ENCODE measurements at places on chromosomes 6 and 20.

GRCh38 chr6:125285936-125286335 is 15.8 kb downstream of the HDDC2 start:
- DNase-seq = no peak

GRCh38 chr20:21191839-21192238 is 66.0 kb downstream of the KIZ start:
- DNase-seq = no peak

DNA sequence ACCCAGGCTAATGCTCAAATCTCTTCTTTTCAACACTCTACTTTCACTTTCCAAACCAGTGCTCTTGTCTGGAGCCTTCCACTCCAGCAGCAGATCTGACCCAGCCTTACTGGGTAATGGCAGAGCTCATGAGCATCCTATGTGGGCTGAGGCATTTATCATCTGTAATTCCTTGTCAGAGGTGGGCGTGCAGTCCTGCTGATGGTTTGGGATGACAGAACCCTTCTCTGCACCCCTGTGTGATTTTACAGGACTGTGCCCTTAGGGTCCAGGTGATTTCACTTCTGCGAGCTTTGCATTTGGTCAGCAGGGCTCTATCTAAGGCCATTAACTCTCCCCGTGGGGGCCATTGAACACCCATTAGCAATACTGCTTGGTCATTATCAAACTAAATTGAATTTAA is 55.4 kb downstream of the LAMA4 start:
- no peak for DNase-seq

DNA sequence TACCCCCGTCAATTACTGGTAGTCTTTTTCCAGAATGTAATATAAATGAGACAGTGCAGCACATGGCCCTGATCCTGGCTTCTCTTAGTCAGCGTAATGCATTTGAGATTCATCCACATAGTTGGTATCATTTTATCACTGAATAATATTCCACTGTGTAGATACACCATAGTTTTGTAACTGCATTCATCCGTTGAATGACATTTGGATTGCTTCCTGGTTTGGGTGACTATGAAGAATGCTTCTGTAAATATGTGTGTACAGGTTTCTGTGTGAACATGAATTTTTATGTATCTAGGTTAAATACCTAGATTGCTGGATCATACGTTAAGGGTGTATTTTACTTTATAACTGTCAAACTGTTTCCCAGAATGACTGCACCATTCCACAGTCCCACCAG is 62.6 kb upstream of the STMND1 start:
- DNase-seq = no peak

DNA sequence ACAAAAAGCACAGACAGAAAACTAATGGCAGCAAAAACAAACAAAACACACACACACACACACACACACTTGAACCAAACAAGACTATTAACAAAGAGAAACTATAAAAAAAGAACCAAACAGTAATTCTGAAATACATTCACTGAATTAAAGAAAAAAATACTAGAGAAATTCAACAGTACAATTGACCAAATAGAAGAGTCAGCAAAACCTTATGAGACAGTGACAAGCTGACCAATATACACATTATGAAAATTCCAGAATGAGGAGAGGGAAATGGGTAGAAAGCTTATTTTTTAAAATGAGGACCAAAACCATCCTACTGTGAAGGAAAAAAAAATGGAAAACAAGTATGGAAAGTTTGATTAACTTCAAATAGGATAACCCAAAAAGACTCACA is 212.2 kb upstream of the BTBD3 start:
- DNase-seq = no peak

- no peak for DNase-seq
Measured at GRCh38 chr20:21739161-21739560, 33.7 kb downstream of the PAX1 start.

- DNase-seq = no peak
Measured at GRCh38 chr6:130019326-130020072, 1.1 kb downstream of the L3MBTL3 start.

DNA sequence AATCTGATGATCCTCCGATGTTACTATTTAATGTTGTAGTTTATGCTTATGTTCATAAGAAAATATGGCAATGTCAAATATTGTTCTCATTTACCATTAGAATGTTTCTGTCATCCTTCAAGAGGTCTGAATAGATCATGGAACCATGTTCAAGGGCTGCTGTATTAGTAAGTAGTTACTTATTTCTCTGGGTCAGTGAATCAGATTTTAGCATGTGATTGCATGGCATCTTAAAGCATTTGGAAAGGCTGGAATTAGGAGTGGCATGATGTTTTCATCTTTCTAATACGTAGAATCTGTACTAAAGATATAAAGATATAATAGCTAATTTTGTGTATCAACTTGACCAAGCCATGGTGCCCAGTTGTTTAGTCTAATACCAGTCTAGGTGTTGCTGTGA is 40.5 kb upstream of the NKX2-4 start:
- DNase-seq = no peak

DNA sequence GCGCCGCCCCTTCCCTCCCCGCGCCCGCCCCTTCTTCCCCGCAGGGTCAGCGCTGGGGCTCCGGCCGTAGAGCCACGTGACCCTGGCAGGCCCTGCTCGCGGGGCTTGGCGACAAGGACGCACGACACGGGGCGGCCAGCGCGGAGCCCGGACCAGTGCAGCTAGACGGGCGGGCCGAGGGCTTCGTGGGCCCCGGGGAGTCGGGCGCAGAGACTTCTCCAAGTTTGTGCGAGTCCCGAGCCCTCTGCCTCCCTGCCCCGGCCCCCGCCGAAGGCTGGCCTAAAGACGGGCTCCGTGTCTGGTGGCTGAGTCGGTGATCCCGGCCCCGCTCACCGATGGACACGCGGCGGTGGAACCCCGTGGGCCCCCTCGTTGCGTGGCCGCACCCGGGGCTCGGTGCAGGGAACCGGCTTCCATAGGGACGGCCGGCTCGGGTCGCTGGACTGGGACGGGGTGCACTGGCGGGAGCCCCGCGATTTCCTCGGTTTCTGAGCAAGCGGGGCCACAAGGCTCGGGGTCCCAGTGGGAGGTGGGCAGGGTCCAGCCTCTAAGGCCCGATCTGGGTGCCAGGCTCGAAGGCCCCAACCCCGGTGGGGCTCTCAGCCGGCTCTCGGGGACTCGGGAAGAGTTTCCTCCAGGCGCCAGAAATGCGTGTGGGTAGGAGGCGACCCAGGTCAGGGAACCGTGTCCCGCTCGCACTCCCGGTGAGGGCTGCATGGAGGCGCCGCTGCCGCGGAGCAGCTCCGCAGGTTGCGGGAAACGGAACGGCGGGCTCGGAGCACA is 452 bp upstream of the GATA5 start:
- no peak for DNase-seq

Measured in DMS 273 treated with DMSO at 0.1 percent for 48 hours (cell line).